ENCODE measurements at places on chromosomes 6 and 20.

GRCh38 chr20:33477386-33478234, 12.3 kb upstream of the CBFA2T2 start:
- no peak for DNase-seq

GRCh38 chr6:170203212-170203611, 87.7 kb downstream of the DLL1 start:
- no peak for DNase-seq

DNA sequence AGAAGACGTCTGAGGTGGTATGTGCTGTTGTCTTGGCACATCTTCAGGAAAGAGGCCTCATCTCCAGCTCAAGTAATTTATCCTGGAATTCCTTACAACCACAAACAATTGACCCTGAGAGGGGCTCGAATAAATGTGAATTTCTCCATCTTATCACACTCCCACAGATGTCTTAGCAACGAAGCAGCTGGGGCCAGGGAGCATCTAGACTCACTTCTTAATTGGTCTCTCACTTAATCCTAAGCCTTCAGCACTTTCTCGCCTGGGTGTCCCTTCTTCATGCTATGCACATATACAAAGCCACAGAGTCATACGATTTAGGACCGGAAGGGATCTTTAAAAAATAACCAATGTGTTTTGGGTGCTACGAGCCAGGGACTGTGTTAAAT, 27.1 kb downstream of the PCK1 start:
- no peak for DNase-seq

DNA sequence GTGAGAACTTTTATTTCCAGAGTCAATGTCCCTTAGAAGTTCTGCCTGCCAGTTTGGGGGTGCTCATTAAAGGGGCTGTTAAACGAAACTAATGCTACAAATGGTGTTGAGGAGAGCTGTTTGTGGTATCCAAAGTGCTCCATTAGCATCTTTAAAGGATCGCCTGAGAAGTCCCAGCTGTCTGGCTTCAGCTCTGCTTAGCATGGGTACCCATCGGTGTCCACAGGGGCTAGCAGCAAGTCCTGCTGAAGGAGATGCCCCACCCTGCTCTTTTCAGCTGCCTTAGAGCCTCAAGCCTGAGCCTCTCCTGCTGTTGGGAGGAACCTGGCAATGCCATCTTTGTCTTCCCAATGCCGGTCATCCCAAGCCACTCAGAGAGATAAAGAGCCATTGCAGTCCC, 111.1 kb downstream of the FOXO3 start:
- DNase-seq = no peak

- peak; percentile 49 for DNase-seq
Observed at GRCh38 chr20:19688031-19688806, 69.8 kb upstream of the RIN2 start.

DNA sequence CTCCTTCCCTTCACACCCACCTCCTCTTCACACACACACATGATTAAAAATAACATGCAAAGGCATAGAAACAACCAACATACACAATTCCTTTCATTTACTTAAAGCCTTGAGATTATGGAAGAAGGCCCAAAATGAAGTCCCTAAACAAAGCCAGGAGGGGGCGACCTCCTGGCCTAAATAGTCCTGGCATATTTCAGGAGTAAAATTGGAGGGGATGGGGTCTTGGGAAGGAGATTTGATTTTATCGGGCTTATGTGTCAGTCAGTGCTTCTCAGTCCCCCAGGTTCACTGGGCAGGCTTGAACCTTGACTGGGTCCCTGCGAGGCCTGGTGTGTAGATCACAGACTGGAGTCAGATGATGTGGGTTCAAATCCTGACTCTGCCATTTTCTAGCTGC, 266.4 kb downstream of the SAMD5 start:
- DNase-seq = no peak

DNA sequence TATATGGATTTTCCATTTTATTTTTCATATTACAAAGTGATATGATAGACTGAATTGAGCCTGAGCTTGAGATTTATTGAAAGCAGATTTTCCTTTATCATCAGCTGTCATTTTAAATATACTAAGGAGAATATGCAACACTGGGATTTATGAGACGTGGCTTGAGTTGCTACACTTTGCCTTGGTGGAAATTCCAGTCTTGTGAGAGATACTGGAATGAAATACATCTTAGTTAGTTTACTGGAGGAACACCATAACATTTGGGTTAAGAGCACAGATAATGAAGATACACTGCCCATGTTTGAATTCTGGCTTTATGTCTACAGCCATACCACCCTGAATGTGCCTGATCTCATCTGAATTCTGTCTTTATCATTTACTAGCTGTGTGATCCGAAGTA, 86.5 kb upstream of the IFNGR1 start:
- no peak for DNase-seq

GRCh38 chr6:34652263-34652662, 44.3 kb downstream of the ILRUN start:
- no peak for DNase-seq

DNA sequence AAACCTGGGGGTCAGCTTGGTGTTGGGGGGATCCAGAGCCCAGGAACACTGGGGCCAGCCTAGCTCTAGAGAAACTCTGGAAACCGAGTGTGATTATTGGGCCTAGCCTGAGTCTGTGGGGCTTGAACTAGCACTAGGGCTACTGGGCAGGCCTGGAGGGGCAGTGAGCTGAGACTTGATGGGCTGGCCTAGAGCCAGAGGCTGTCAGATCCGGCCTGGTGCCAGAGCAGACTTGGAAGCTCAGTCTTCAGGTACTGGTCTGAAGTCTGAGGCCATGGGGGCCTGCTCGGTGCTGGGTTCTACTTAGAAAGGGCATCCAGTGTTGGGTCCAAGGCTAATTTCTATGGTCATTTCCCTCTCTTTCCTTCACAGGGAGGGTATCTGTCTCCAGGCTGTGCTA, 2.7 kb downstream of the DEFB112 start:
- DNase-seq = no peak

DNA sequence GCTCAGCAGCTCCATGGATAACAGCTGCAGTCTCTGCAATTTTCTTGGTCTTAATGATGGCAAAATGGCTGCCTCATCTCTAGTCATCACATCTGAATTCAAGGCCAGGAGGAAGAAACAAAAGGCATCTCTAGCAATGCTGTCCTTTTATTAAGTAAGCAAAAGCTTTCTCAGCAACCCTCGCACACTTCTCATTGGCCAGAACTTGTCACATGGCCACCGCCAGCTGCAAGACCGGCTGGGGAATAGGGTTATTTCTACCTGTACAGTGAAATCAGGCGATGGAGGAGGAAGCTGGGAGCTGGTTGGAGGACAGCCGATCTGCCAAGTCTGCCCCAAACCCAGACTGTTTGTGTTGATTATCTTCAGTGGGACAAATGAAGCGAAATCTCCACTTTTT, 33.4 kb downstream of the ANKRD60 start:
- no peak for DNase-seq

- DNase-seq = no peak
Observed at GRCh38 chr20:62025394-62025793, 40.3 kb downstream of the TAF4 start.

DNA sequence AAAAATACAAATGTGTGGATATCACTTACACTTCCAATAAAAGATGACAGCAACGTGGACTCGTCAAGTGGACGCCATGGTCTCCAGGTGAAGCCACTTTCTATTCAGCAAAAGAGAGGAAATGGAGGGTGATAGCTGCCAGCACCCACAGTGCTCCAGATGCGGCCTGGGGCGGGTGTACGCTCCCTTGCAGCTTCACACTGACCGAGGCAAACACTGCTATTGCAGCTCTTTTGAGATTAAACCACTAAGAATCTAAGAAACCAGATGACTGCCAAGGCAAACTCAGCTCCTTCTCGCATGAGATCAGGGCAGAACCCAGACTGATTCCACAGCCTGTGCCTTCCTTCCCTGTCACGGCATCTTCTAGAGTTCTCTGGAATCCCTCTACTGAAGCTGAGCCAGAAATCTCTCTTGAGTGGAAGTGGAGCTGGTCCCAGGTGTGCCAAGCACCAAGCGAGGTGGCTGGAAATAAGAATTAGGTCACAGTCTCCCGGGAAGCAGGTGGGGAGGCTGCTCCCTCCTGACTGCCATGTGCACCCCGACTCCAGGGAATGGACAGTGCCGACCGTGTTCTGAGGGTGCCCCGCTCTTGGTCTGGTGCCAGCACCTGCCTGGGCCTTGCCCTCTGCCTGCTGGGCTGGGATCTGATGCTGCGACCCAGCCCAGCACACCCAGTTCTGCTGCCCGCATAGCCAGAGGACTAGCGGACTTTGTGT, 90.1 kb upstream of the AFDN start:
- DNase-seq = no peak

DNA sequence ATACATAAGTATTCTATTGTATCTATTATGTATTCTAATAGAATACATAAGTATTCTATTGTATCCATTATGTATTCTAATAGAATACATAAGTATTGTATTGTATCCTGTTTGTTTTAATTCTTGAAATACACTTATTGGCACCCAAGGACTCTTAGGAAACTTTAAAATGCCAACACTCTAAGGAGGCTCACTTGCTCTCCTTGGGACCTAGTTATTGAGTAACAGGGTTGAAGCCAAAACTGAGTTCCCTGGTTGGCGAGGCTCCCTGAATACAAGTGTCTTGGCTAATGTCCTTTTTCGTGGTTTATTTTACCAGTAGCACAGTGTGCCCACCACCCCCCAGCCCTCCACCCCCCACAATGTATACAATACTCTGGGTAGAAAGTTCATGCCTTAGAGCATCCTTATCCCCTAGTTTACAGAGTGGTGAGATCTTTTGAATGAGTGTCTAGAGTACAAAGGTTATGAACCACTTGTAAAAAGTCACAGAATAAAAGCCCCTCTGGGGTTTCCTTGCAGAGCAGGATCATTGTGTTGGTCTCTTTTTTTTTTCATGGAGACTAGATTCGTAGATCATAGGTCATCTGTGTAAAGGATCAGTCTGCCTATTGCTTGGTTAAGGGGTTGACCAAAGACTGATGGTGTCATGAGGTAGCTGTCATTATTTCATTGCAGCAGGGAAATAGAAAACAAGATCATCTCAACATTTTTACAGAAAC, 32.5 kb upstream of the PRDM1 start:
- no peak for DNase-seq

GRCh38 chr6:167115054-167115453, 7.8 kb upstream of the CCR6 start:
- no peak for DNase-seq

GRCh38 chr20:16785226-16785625, 37.1 kb downstream of the OTOR start:
- DNase-seq = no peak

GRCh38 chr20:44543358-44543757, 21.5 kb upstream of the SERINC3 start:
- no peak for DNase-seq

DNA sequence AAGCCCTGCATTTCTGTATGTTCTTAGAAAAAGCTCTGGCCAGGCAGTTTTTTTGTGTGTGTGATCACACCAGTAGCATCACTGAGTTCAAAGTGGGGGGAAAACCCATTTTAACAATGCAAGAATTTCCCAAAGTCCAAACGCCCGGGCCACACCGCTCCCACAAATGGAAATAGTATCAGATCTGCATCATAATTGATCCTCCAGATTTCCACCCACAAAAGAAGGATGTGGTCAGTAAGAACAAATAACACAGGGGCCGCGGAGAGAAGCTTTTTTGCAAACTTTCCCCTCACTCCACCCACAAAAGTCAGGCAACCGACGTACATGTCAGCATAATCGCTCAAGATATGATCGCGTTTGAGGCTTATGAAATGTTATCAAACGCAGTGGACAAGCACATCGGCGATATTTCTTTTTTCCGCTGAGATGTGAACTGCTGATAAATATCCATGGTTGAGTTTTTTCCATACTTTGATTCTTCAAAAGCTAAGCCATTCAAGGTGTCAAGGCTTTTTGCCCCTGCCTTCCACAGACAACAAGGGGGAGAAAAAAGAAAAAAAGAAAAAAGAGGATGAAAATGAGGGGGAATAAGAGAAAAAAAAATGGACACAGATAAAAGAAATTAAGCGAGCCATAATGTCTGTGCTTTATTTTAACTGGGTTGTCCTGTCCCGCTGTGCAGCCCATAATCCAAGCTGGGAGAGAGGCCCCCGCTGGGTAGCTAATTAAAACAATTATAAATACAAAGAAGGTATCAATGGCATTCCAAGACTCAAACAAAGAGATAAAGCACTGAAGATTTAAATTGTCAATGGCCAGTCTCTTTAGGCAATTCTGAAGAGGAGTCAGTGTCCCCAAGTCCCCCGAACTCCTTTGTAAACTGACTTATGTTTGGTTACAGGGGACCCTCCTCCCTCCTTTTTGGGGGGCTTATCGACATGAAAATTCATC, 143.5 kb downstream of the ZFP64 start:
- peak; percentile 7 for DNase-seq

GRCh38 chr20:16378712-16379370, 194.4 kb downstream of the KIF16B start:
- DNase-seq = no peak

DNA sequence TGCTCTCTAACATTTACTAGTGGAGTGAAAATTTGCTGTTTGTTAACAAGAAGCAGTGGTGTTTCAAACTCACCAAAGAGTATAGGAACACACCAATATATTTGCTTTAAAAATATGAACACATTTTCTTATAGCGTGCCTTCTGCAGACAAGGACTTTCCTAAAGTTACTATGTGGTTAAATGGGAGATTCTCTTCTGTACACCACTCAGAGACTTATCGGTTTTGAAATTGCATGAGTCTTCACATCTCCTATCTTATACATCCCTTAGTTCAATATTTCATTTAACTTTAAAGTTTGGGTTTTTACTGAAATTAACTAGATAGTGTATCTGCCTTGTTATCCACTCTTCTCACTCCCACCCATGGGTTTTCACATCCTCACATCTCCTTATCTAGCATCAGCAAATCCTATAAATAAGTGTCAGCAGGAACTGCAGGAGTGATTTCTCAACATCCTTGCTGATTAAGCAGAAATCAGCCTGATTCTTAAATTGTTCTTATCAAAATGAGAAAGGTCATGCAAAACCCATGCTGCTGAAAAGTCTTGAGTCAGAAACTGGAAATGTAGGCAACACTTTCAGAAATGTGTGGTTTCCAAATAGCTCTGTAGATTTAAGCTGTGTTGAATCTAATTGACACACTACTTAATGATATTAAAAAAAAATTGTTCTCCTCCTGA, 1075.6 kb upstream of the GJE1 start:
- DNase-seq = no peak

GRCh38 chr20:41499961-41500725, 118.0 kb downstream of the CHD6 start:
- DNase-seq = no peak

DNA sequence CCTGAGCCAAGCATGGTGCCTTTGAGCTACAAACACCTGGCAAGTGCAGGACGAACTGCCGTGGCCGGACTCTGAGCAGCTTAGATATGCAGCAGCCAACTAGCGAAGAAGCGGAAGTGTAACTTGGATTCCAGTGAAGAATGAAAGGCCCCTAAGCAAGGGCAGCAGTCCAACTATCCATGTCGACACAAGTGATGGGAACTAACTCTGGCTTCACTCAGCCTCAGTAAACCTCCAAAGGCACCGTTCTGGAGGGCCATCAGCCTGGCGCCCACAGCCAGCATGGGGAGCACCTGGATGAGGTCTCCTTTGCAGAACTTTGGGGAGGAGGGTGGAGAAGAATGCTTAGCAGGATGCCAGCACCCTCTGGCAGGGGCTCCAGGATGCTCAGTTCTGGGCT, 78.4 kb upstream of the MLN start:
- no peak for DNase-seq

All from Calu3 (cell line).